ENCODE measurements at places on chromosomes 6 and 20. TPM values are rescaled to one million over a fixed set of nuclear protein-coding genes. Genes with fewer than 3 reads are reported as not detected.
A peak's percentile ranks its signal among the peaks of the same experiment; 100 is the strongest.

The PHF10 gene
- 49.9 TPM for total RNA-seq

GRCh38 chr6:16442031-16442430 is 203.6 kb downstream of the GMPR start:
- no peak for DNase-seq

- peak; percentile 50 for DNase-seq
Observed at GRCh38 chr20:59645761-59646171, 41.4 kb downstream of the PHACTR3 start.

- DNase-seq, result no peak
Observed at GRCh38 chr6:5286780-5287179, 25.5 kb downstream of the FARS2 start.

GRCh38 chr20:40397467-40397866 is 291.6 kb downstream of the MAFB start:
- DNase-seq, result no peak

- DNase-seq, result no peak
Observed at GRCh38 chr6:36052097-36052496, 24.5 kb downstream of the MAPK14 start.
